Frontal cortex (tissue), 4 donors: ENCODE measurements at places on chromosomes 1 and 21. TPM values are rescaled to one million over a fixed set of nuclear protein-coding genes. Genes with fewer than 3 reads are reported as not detected.

The CDK18 gene
- total RNA-seq: 0.82 TPM

The SASS6 gene
- total RNA-seq: 4.5 TPM

The CFAP45 gene
- under 0.01 TPM for total RNA-seq

The OR2L3 gene
- 0.41 TPM for total RNA-seq

The PRAMEF5 gene
- total RNA-seq: not detected

The MAGOH gene
- total RNA-seq: 15.9 TPM

The SLC9C2 gene
- total RNA-seq: 3.7 TPM

The MEGF6 gene
- 5.3 TPM for total RNA-seq

The SIK1 gene
- total RNA-seq: 0.82 TPM

The RGS13 gene
- not detected for total RNA-seq
